GM13976 (cell line): ENCODE measurements at places on chromosomes 2 and 18.
A peak's percentile ranks its signal among the peaks of the same experiment; 100 is the strongest.

- no peak for DNase-seq
Observed at GRCh38 chr2:182941919-182942318, 75.5 kb upstream of the FRZB start.

DNA sequence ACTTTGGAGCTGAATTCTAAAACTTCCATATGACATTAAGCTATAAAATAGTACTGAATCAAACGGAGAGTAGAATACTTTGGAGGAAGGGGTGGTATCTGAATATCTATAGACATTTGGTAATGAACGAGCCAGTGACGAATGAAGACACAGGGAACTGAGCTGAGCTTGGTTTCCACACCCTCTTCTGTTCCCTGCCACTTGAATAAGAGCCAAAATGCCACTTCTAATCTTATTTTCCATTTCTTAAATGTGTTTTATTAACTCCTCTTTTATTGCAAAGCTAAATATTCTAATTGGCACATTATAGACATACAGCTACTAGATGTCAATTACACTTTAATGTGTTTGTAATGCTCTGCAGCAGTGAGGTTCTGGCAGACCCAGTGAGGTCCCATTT lies 76.1 kb downstream of the AFF3 start:
- no peak for DNase-seq

DNA sequence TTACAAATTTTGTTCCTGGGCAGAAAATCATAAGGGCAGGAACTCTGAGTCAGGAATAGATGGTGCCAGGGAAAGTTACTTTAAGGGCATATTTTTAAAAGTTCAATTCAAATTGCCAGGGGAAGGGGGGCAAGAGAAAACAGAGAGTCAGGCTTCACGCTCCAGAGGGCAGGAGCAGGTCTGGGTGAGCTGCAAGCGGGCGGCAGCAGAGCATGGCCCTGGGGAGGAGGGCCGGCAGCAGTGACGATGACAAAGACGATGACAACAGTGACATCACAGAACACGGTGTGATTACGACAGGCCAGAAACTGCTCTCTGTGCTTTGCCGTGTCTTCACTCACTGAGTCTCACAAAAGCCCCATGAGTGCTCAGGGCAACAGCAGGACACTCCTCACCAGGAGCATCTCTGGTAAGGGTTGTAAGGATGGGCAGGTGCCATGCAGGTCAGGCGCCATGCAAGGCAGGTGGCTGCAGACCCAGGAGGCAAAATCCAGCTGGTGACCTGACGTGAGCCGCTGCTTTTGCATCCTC lies 23.3 kb downstream of the CHST10 start:
- DNase-seq = peak; percentile 80

- no peak for DNase-seq
Observed at GRCh38 chr2:45263147-45263546, 253.9 kb upstream of the SIX2 start.

DNA sequence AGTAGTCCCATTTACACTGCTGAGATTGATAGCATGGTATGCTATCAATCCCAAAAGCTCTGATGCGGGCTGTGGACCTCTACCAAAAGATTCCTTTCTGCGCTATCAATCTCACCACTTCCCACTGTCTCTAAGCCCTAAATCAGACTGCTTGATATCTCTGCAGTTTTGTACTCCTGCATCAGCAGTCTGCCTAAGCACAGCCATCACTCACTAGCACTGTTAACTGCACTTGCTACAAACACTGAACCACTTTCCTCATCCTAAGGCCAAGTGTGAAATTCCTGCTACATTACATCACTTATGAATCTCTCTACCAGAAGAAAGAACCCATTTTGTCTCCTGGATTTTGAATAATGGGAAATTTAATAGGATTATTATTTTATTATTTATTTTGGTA lies 237.0 kb downstream of the HNMT start:
- DNase-seq = no peak

- peak; percentile 41 for DNase-seq
Observed at GRCh38 chr2:241188361-241189092, at the start of gene ANO7. TSS of gene ANO7 (plus strand) at chr2:241188677. CDS start at chr2:241190064, 1,387 bp downstream.

GRCh38 chr2:31413025-31413424 lies 1.5 kb downstream of the XDH start:
- DNase-seq = no peak

DNA sequence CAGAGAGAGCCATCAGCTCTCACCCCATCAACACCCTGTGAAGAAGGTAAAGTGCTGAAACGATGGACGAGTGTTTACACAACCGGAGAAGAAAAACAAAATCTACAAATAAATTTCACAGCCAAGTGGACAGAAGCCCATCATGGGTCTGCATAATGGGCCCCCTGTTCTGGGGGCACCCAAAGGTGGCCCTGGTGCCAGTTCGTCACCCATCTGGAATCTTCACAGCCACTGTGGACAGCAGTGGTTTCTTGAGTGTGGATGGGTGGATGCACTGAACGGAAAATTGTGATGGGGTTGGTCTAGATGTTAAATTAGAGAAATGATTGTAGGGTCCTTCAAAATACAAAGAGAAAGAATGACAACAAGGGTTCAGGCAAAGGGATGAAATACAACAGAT lies 38.8 kb downstream of the ANKMY1 start:
- no peak for DNase-seq

- DNase-seq = no peak
Observed at GRCh38 chr2:175228179-175228578, 46.7 kb upstream of the ATP5MC3 start.

DNA sequence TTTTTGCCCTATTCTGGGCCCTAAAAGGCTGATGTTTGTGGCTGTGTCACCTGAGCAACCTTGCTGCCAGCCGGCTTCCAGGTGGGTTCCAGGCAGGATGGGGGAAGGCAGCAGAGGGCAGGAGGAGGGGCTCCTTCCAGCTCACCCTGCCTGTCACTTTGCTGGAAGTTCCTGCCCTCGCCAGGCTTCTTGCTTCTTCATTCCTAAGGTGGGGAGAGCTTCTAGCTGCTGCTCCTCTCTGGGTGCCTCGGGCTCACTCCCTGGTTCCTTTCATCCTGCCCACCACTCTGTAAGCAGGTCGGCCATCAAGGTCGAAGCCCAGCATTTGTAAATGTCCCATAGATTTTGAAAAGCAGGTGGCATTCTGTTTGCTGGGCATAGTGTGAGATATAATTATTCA lies 249.4 kb upstream of the HS6ST1 start:
- no peak for DNase-seq

GRCh38 chr18:12478269-12479047 lies 70.7 kb downstream of the PRELID3A start:
- DNase-seq = no peak

DNA sequence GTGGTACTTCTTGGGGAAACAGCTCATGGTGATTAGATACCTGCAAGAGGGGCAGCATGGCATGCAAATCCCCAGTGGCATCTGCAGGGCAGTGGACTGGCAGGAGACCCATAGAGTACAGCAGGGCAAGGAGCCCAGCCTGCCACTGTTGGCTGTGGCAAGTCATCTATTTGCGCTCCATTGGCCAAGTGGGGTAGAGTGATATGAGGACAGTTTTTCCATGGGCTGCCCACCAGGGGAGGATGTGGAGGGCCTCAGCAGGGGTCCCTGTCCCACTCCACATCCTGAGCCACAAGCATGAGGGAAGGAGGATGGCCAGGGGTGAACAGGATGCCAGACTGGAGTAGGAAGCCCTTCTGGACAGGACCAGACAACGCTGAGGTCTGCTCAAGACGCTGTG lies 50.9 kb upstream of the OTOF start:
- no peak for DNase-seq

GRCh38 chr18:61651880-61652268 lies 240.9 kb downstream of the RNF152 start:
- no peak for DNase-seq

DNA sequence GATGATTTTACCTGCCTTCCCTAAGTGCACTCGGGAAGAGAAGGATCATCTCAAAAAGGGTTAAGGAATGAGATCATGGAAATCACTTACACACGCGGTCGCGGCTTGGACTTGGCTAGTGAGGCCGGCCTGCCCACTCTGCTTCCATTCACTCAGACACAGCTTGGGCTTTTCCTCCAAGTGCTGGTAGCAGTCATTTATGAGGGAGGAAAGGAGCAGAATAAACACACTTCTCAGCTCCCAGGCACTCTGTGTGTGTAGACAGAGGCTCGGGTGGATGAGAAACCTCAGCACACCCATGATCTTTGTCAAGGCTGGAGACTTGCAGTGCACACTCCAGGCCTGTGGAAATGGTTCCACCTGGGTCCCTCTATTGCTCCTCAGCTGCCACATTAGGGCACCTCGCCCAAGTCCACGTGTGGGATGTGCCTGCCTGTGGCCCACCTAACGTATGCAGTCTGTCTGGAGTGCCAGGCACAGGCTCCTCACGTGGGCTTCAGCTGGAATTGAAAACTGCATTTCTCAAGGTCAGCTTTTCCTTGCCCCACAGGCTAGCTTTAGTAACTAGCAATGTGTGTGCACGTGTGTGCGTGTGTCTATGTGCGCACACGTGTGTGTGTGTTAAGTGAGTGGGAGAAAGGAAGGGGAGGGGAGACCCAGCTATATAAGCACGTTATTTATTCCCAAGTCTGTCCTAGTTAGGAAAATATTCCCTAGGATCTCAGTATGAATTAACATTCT lies 288.4 kb downstream of the SOX11 start:
- DNase-seq = peak; percentile 2

GRCh38 chr2:112339986-112340385 lies 64.6 kb downstream of the ZC3H6 start:
- no peak for DNase-seq

GRCh38 chr2:170190172-170190571 lies 12.2 kb downstream of the MYO3B start:
- DNase-seq = no peak

DNA sequence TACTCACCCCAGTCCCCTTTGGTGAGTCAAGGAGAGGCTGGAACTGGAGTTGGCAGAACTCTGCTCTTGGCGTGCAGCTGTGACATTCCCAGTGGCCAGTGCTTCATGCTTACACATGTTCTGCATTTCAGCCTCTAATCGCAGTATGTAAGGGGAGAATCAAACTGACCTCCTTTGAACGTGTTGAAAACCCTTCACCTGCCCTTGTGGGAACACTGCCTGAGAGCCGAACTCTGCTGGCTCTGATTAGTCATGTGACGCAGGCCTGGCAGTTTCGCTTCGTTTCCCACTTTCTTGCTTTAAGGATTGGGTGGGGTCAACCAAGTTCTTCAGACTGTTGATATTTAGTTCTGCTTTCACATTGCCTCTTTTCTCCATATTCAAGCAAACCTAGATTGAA lies 173.8 kb upstream of the BCL2L11 start:
- DNase-seq = no peak

DNA sequence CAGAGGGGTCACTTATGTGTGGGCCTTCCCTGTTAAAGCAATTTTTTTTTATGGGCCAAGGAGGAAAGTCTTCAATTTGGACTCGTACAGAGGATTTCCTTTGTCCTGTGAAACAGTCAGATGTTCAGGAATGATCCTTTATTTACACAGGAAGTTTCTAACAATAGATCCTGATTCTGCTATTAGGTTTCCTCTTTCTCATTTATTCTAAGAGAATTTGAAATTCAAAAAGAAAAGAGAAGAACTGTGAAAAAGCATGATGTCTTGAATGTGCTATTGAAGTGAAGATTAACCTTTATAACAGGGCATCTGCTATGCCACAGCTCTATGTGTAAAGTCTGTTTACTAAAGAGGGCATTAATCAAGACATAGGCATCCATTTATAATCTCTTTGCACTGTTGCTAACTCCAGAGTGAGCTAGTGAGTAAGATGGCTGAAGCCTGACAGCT lies 105.3 kb upstream of the FAM98A start:
- DNase-seq = no peak

DNA sequence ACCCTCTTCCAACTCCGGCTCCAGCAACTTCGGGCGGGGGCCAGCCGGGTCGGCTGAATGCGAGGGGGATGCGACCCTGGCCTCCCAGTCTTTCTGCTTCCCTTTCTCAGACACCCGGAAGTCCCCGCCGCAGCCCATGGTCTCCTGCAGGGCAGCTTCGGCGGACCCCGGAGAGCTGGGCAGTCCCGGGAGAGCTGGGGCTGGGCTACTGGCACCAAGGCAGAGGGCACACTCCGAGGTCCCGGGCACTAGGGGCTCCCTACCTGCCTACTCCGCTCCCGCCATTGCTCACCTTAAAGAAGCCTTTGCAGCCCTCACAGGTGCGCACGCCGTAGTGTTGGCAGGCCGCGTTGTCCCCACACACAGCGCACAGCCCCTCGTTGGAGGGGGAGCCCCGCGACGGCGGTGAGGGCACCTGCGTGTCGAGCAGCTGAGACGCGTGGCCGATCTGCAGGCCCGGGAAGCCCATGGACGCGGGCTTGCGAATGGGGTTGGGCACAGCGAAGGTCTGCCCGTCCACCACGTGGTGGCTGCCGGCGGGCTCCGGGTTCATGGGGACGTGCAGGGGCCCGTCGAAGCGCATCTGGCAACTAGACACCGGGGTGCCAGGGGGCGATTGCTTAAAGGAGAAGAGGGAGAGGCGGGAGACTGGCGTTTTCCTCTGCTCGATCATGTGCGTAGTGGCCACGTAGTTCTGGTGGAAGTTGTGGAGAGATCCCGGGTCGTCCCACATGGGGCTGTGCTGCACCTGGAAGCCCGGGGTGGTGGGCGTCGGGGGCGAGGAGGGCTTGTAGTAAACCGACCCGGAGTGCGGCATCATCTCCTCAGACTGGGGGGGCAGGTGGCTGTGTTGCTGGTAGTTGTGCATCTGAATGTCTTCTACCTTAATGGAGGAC lies 3.2 kb downstream of the NR4A2 start:
- peak; percentile 36 for DNase-seq

- peak; percentile 8 for DNase-seq
Observed at GRCh38 chr2:72325592-72326422, 178.1 kb upstream of the CYP26B1 start.

- no peak for DNase-seq
Observed at GRCh38 chr18:9096685-9097084, 5.8 kb upstream of the NDUFV2 start.

DNA sequence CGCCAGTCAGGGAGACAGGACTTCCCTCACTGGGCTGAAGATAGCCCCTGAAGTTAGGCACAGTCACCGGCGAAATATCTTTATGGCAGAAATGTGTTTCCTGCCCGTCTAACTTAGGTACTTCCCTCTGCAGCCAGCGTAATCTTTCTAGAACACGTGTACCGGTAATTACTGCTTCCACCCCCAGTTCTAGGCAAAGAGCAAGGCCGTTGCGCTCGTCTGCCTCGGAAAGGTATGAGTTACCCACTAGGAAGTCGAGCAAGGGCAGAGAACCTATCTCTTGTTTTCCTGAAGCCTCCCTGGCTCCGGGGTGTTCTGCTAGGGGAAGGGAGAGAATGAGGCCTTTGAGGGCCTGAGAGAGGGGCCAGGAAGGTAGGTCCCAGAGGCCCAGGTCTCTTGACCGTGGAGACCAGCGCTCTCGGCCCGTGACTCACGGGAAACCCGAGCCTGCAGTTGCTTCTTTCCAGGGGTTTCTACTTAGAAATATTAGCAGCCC lies 70.0 kb downstream of the TWSG1 start:
- DNase-seq = peak; percentile 57

GRCh38 chr2:112061840-112062239 lies 6.8 kb downstream of the TMEM87B start:
- DNase-seq = no peak

GRCh38 chr2:6008726-6009125 lies 316.5 kb downstream of the SOX11 start:
- DNase-seq = no peak

DNA sequence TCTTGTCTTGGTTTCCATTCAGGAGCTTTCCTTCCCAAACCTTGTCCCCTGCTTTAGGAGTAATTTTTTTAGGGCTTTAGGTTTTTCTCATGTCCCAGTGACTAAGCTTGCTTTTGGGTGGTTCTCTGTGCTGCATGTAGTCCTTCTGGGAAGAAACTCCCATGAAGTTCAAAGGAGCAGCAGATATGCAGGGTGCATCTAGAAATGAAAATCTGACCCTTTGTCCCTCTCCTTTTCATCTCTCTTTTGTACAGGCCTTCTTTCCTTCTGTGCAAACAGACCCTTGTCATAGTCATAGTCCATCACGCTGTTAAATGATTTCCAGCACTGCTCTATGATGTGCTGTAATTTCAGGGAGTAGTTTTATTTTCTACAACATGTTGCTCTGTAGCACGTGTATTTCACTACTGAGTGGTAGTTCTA lies 20.4 kb downstream of the FMNL2 start:
- DNase-seq = no peak
